ENCODE measurements at places on chromosomes 5 and 9.
A peak's percentile ranks its signal among the peaks of the same experiment; 100 is the strongest.

GRCh38 chr9:108579757-108580439, 275.9 kb downstream of the ACTL7B start:
- no peak for DNase-seq

- DNase-seq, result peak; percentile 97
Observed at GRCh38 chr9:89179895-89180734, 1.5 kb upstream of the SHC3 start.

GRCh38 chr5:87054821-87055220, 212.9 kb upstream of the RASA1 start:
- DNase-seq, result no peak

DNA sequence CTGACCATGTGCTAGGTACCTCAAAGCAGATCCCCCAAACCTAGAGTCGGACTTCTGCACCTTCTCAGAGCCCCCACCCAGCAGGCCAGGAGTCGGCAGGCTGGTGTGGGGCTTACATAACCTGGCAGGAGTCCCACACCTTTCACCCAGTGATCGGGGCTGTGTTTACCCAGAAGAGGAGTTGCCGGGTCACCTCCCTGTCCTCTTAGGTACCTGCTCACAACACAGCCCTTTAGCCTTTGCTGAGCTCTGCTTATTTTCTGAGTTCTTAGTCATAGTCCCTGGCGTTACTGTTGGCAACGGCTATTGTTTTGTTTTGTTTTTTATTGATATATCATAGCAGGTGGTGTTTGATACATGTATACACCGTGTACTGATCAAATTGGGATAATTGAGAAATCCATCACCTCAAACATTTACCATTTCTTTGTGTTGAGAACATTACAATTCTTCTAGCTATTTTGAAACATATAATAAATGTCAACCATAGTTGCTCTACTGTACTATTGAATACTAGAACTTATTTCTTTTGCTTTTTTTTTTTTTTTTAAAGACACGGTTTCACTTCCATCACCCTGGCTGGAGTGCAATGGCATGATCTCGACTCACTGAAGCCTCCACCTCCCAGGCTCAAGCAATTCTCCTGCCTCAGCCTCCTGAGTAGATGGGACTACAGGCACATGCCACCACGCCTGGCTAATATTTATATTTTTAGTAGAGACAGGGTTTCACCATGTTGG, 10.4 kb upstream of the EEIG1 start:
- no peak for DNase-seq

GRCh38 chr9:70792796-70793195, 328.6 kb downstream of the TRPM3 start:
- DNase-seq, result no peak

- DNase-seq, result peak; percentile 97
Observed at GRCh38 chr9:107750741-107751566, 261.4 kb upstream of the KLF4 start.

GRCh38 chr5:174336479-174336878, 291.0 kb downstream of the NSG2 start:
- DNase-seq, result no peak

DNA sequence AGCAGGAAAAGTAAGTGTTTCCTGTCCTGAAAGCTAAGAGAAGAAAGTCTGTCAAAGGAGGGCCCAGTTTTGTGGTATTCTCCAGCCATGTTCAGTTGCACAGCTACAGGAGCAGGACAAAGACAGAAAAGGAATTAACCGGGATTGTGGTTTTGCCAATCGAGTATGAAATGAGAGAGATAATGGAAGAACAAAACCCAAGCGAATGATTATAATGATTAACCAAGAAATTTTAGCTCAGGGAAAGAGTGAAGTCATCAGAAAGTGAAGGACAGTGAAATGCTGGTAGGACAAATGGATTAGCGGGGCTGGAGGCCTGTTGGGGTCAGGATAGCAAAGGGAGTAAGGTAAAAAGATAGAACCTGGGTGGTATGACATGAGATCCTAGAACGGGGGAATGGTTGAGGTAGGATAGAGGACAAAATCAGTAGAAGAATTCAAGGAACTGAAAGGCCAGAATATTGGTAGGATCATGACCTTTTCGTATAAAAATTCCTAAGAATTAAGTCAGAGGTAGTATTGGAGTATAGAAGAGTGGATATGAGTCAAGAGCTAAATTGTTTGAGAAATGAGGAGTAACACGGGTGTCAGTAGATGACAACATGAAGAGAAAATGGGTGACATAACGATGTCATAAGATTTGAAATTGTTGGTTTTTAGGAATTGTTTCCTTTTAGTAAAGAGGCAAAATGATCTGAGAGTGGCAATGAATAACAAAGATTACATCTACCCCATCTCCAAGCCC, 52.8 kb downstream of the DIAPH1 start:
- no peak for DNase-seq

DNA sequence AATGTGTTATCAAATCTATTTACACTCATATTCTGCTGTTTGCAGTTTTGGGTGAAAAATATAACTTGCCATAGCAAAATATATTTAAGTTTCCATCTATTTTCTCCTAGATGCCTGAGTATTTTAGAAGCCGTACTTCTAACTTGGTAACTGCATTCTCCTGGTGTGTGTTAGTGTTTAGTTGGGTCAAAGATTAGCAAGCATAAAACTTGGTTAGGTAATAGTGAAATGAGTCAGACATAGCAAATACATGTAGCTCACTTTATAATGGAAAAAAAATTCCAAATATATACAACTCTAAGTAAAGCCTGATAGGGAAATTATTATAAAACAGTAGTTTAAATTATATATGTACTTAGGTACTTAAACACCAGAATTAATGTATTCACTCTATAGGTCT, 640.7 kb upstream of the ST8SIA4 start:
- DNase-seq, result no peak

DNA sequence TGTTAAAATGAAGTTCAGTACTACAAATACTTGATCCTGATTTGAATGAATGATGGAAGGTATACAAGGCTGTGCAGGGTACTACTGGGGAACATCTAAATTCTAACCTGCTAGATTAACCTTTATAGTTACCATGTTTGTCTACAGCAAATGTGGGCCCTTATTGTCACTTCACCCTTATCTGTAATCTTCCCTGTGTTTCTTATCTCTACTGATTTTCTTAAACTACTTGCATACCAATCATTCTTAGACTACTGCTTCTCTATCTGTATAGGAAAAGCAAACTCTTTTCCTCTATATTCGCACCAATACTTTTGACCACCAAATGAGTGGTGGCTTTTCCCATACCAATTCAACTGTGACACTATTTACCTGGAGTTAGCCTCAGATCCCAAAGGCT, 210.7 kb downstream of the HINT1 start:
- DNase-seq, result no peak

GRCh38 chr9:95105519-95106287, 211.8 kb downstream of the FANCC start:
- DNase-seq, result no peak

- no peak for DNase-seq
Observed at GRCh38 chr9:100715100-100715380, 137.2 kb downstream of the CAVIN4 start.

DNA sequence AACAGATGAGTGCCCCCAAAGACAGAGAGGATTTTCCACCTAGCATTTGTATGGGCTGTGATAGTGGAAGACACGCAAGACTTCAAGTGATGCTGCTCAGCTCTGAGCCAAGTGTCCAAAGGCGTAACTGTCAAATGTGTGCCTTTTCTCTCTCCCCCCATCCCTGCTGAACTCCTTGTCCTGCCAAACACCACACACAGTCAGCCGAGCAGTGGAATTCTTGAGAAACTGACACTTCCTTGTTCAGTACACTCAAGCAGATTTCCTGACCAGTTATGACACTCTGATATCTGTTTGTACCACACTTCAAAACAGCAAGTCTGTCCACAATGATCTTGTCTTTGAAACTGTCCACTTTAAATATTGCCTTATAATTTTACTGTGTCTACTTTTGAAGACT, 166.4 kb downstream of the PIK3R1 start:
- peak; percentile 67 for DNase-seq

GRCh38 chr5:57311921-57312735, 138.3 kb downstream of the GPBP1 start:
- DNase-seq, result no peak

DNA sequence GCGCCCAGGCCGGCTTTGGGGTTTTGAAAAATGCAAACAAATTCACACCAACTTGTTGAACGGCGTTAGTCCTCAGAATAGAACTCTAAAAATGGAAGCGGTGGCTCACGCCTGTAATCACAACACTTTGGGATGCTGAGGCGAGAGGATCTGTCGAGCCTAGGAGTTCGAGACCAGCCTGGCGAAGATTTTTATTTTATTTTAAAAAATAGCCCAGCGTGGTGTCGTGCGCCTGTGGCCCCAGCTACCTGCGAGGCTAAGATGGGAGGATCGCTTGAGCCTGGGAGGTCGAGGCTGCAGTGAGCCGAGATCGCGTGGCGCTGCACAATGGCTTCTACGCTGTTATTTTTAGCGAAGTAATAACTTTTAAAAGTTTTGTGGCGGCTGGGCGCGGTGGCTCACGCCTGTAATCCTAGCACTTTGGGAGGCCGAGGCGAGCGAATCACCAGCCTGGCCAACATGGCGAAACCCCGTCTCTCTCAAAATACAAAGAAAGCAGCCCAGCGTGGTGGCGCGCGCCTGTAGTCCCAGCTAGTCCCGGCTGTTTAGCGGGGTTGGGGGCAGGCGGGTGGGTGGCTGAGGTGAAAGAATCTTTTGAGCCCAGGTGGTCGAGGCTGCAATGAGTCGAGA, 694 bp upstream of the PLIN2 start:
- no peak for DNase-seq

DNA sequence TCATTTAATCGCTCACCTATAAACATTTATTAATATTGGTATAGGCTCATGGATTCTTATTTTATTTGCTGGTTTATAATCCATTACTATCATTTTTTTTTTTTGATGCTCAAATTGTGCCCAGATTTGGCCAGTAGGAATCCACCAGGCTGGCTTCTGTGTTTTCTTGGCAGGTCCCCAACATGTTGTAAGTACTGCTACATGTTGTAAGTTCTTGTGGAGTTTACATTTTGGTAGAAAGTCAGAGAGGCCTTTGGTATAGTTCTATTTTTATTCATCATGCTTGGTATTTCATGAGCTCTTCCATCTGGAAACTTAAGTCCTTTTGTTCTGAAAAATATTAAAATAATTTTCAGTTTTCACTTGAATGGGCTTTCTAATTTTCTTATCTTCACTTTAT, 47.1 kb downstream of the MAT2B start:
- DNase-seq, result no peak

GRCh38 chr9:131590449-131590848, 45.1 kb downstream of the PRRT1B start:
- DNase-seq, result no peak

GRCh38 chr9:3648266-3648665, 122.5 kb upstream of the RFX3 start:
- no peak for DNase-seq

GRCh38 chr9:27408001-27408400, 111.1 kb upstream of the EQTN start:
- DNase-seq, result no peak

GRCh38 chr5:178471711-178472110, 118.5 kb downstream of the COL23A1 start:
- DNase-seq, result no peak

GRCh38 chr5:139265001-139265400, 28.5 kb upstream of the MATR3 start:
- DNase-seq, result no peak

DNA sequence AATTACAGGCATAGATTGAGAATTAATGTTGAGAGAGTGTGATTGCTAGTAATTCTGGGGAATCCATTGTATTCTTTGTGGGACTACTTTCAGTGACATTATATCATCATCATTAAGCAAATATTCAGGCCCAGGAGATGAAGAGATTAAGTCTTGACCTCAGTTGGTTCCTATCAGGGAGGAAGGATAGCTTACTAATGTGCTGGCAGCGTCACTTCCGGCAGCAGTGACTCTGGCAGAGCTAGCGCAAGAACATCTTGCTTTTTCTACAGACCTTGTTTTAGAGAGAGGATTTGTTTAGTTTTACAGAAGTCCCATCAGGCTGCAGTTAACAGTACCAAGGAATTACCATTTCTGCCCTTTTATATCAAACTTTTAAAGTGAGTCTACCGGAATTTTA, 20.3 kb downstream of the OSTF1 start:
- peak; percentile 68 for DNase-seq

- DNase-seq, result no peak
Observed at GRCh38 chr5:109844695-109845094, 155.0 kb downstream of the MAN2A1 start.

DNA sequence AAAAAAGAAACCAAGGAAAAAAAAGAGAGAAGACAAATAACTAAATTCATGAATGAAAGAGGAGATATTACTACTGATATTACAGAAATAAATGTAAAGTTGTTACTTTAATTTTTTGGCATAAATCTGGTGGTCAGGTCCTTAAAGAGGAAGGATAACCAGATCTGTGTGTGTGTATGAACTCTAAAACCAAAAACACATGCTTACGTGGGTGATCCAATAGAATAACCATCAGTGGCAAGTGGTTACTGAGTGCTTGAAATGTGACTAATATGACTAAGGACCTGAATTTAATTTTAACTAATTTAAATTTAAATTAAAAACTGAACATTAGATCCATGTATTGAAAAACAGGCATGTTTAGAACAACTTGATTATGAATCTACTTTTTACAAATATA, 10.3 kb downstream of the SLC28A3 start:
- DNase-seq, result no peak

DNA sequence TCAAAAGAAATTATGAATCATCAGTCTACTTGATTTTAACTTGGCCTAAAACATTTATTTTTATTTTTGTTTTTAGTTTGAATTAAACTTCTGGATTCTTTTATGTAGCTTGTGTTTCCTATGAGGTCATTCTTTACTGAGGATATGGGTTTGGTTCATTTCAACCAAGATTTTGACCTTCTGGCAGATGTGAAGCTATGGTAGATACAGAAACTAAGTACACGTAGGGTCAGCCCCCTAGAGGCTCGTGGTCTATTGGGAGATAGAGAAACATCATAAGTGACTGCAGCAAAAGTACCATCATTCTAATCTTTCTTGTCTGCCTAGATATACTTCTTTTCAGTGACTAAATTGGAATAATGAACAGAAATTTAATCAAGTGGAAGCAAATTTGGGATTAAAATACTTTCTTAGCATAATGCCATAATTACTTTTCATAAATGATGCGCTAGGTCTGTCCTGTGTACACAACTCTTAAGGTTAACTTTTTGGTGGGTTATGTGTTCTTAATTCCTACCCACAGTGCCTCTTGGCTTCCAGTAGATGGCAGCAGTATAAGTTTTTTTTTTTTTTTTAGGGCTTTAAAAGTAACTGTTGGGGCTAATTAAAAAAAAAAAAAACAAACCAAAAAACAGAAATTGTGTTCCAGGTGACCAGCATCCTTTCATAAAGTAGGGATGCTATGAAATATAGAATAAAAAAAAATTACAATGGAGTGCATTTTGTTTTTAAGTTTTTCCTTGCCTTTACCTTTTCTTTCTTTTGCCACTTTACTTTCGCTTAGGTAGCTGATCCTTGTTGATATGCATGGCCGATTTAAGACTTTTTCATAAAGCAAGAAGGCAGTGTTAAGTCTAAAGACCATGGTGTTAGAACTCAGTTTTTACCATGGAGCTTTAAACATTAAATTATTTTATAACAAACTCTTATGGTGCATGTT, 49.9 kb downstream of the LRRTM2 start:
- no peak for DNase-seq

GRCh38 chr9:79151791-79152190, 420.0 kb upstream of the TLE4 start:
- no peak for DNase-seq

- DNase-seq, result peak; percentile 75
Observed at GRCh38 chr5:149299451-149300054, 27.9 kb downstream of the AFAP1L1 start.

GRCh38 chr9:89022001-89022759, 30.9 kb downstream of the S1PR3 start:
- DNase-seq, result no peak
